ENCODE measurements at places on chromosomes 12 and 14. TPM values are rescaled to one million over a fixed set of nuclear protein-coding genes. Genes with fewer than 3 reads are reported as not detected.
A peak's percentile ranks its signal among the peaks of the same experiment; 100 is the strongest.

DNA sequence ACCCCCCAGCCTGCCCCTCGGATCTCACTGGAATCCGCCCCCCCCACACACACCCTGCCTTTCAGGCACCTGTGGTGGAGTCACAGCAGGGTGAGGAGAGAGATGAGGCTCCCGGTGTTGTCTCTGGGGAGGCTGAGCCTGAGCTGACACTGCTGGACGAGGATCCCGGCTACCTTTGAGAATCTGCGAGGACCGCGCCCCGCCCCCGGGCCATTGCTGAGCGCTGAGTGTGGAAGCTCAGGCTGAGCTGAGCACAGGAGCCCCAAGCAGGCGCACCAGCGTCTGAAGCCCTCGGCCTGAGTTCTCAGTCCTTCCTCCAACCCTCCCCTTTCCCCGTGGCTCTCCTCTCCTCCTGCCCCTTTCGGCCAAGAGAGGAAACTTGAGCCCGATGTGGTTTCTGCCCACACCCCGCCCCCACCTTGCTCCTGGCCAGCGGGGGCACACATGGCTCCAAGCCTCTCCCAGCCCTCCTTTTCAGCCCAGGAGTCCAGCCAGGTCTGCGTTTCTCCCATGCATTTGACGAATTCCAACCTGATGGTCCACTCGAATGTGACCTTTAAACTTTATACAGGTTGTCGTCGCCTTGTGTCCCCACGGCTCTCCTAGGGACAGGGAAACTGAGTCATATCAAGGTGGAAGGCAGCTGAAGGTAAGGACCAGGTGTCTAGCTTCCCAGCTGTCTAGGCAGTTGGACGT is at the start of gene NFE2:
TSS of gene NFE2 (minus strand) at position 284 of the 696 bp plus-strand sequence. CDS start 5,767 bp downstream, outside the sequence.
- peak; percentile 33 for DNase-seq

DNA sequence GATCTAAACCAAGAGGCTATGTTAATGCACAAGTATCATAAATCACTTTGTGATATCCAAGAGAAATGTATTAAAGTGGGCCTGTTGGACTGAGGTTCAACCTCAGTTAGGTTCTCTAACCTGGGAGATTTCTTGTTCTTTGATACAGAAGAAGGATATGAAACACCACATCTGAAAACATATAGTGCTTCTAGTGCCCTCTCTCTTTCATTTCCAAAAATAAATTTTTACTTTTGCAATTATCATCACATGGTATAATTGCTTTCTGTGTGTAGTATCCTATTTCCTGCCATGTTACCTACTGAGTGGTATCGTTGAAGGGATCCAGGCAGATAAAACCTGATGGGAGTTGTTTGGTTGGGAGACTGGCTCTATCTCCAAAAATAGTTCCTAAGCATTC is 264.9 kb downstream of the CCER1 start:
- DNase-seq, result no peak

GRCh38 chr14:53947452-53948204 is 9.0 kb downstream of the BMP4 start:
- no peak for DNase-seq

DNA sequence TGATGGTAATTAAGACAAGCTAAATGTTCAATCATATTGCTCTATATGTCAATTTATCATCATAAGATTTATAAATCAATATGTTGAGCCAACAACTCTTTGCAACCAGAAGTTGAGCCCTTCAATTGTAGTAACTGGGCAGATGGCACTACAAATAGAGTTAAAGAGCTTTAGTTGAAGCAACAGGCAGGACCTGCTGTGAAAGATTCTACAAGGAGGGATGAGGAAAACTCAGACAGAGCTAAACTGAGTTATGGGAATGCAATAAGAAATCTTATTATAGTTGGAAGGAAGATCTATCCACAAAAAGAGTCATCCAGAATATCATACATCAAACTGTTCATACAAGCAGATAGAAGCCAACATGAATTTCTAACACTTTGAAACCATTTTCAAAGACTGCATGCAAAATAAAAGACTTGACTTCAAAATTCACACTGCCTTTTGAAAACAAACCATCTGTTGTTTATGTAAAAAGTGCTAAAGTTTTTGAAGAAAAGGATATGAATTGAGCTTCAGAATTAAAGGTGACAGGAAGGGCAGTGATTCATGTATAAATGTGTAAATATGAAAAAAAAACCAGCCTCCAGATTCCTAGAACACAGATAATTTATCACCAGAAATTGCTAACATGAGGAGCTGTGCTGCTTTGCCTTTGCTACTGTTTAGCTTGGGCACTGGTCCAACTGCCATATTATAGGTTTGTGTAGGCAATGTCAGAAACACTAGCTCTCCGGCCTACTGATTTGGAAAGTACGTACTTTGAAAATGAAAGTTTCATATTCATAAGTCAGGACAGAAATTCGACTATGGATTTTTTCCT is 133.2 kb downstream of the SLC35F4 start:
- peak; percentile 16 for DNase-seq

DNA sequence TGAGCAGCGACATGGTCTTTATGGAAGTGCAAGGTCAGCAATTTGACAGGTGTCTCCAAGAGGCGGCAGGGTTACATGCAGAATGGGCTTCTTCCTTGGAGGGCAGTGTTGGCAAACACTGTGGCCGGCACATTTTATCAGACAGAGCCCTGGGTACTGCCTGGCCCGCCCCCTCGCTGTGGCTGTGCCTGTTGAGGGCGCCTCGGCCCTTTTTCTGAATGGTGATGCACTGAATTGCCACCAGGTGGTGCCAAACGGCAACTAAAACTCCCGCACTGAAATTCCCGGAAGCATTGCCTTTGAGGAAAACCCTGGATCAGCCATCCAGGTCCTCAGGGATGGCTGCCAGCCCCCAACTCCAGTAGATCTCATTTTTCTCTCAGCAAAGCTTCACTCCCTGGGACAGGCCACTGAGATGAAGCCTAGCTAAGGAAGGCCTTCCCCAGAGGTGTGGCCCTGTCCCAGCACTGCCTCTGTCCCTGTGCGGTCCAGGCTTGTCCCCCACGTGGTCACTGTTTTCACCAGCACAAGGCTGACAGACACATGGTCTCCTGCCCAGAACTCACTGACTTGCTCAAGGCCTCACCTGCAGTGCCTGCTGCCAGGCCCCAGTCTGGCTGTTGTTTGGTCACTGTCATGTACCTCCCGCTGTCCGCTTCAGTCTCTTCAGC is 73.6 kb downstream of the TESC start:
- DNase-seq, result peak; percentile 62

DNA sequence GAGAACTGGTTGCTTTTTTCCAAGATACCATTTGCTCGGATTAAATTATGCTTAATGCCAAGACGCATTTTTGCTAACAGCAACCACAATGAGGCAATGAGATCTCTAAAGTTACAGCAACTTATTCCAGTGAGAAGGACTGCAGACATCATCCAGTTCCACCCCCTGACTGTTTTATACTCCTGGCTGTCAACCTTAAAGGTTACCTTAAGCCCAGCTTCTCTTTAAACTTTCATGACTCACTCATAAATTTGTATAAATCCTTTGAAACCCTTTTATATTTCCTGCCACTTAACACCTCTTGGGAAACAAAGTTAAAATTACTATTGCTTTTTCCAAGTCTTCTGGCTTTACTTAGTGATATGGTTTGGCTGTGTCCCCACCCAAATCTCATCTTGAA is 80.2 kb downstream of the TMTC1 start:
- DNase-seq, result no peak

DNA sequence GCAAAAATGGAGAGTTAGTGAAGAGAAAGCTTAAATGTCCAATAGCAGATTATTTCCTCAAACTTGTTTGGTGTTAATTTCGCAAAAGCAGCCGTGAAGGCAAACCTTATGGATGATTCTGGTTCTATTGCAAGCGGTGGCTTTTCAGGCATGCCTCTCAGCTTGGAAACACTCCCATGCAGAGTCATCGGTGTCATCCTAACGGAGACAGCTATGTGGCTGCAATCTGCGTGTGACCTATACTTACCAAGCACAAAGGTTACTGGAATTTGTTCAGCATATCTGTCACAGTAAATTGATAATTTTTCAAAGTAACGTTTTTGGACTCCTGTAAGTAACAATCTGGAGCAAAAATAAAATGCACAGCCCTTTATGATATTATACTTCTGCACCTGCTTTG is 5.0 kb downstream of the BEST3 start:
- no peak for DNase-seq

DNA sequence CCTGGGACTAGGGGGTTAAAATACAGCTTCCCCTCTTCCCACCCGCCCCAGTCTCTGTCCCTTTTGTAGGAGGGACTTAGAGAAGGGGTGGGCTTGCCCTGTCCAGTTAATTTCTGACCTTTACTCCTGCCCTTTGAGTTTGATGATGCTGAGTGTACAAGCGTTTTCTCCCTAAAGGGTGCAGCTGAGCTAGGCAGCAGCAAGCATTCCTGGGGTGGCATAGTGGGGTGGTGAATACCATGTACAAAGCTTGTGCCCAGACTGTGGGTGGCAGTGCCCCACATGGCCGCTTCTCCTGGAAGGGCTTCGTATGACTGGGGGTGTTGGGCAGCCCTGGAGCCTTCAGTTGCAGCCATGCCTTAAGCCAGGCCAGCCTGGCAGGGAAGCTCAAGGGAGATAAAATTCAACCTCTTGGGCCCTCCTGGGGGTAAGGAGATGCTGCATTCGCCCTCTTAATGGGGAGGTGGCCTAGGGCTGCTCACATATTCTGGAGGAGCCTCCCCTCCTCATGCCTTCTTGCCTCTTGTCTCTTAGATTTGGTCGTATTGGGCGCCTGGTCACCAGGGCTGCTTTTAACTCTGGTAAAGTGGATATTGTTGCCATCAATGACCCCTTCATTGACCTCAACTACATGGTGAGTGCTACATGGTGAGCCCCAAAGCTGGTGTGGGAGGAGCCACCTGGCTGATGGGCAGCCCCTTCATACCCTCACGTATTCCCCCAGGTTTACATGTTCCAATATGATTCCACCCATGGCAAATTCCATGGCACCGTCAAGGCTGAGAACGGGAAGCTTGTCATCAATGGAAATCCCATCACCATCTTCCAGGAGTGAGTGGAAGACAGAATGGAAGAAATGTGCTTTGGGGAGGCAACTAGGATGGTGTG is 1.9 kb downstream of the GAPDH start:
- DNase-seq, result no peak

- peak; percentile 10 for DNase-seq
These were observed 154.2 kb upstream of the PRMT8 start for GRCh38 chr12:3336606-3337311.

GRCh38 chr12:106273491-106273890 is 25.7 kb upstream of the CKAP4 start:
- no peak for DNase-seq

Gene ACSM4
- not detected for polyA plus RNA-seq

Gene PPP2R5C
- polyA plus RNA-seq, result 124 TPM

Gene TM7SF3
- polyA plus RNA-seq, result 59.3 TPM

All from right lung (tissue), 10 donors.